Breast epithelium (tissue), 4 donors: ENCODE measurements at places on chromosomes 1 and 21. TPM values are rescaled to one million over a fixed set of nuclear protein-coding genes. Genes with fewer than 3 reads are reported as not detected.

The LRRC40 gene
- 22.1 TPM for total RNA-seq

The CFAP45 gene
- 2.6 TPM for total RNA-seq

- no peak overlapping the region for H3K27ac ChIP-seq
- no peaks in the 10 kb centered on the region for H3K36me3 ChIP-seq
- H3K4me3 ChIP-seq: no peak overlapping the region
- H3K4me1 ChIP-seq: no peaks in the 10 kb centered on the region
These were observed 427.7 kb upstream of the RUNX1 start for GRCh38 chr21:35476621-35477395.

DNA sequence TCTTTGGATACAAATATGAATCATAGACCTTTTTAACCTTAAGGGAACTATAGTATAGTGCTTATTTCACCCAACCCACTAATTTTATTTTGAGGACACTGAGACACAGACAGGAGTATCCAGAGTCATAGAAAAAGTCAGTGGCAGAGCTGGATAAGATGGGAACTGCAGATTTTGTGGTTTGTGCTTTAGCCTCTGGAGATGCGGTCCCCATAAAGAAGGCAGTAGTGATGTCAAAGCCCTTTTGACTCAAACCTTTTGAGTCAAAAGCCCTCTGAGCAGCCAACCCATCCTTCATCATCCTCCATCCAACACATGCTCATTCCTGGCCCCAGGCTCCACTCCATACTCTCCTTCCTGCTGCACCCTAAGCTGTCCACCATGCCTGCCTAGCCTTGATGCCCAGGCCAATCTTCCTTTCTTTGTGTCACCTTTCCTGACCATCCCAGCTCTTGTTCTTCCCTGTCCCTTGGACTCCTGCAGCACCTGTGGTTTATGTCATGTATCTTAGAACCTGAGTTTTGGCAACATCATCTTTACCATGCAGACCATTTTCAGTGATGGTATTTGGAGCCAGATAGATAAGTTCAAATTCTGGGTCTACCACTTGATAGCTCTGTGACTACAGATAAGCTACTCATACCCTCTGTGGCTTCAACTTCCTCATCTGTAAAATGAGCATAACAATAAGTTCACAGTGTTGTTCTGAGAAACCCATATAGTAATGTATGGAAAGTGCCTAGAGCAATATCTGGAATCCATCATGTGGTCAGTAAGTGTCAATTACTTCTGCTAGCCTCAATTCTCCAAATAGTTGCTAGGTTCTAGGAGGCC lies 20.1 kb downstream of the SLAMF1 start:
- no peaks in the 10 kb centered on the region for H3K4me1 ChIP-seq
- no peak overlapping the region for H3K4me3 ChIP-seq
- no peaks in the 10 kb centered on the region for H3K36me3 ChIP-seq
- H3K27me3 ChIP-seq: no peaks in the 10 kb centered on the region

- no peaks in the 10 kb centered on the region for H3K27me3 ChIP-seq
- DNase-seq: no peak
- no peaks in the 10 kb centered on the region for H3K36me3 ChIP-seq
- H3K4me3 ChIP-seq: no peak overlapping the region
- no peak overlapping the region for H3K27ac ChIP-seq
These were observed 28.5 kb upstream of the SPSB1 start for GRCh38 chr1:9263984-9264872.

DNA sequence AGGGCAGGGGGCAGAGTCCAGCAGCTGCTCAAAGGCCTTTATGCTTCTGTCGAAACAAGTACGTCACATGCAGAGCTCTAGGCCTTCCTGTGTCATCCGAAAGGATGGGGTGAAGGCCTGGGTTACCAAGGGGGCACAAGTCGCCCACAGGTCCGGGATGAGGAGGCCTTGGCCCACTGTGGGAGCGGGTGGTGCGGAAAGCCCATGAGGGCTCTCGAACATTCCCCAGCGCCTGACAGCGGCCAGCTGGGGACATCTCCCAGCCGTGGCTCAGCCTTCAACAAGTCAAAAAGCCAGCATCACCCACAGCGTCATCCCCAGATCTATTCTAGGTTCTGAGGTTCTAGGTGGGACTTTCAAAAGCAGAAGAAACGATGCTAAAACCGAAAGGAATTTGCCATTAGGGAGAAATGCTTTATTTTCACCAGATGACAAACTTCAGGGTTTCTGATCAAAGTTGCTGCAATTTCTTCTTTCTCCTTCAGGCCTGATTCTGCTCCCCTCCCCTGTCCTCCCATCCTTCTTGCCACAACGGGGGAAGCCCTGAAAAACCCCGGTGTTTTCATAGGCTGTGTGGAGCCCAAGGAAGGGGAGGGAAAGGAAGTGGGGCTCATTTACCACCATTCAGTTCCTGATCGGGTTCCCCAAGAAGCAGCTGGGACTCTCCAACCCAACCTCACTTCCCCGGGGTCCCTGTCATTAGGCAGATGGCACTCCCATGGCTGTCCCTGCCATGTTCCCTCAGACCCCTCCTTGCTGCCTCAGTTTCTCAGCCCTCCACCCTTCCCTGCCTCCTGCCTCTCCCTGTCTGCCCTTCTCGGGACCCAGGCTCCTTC lies 17.6 kb downstream of the GPR137B start:
- no peaks in the 10 kb centered on the region for H3K27me3 ChIP-seq
- H3K4me1 ChIP-seq: no peaks in the 10 kb centered on the region
- DNase-seq: no peak
- H3K4me3 ChIP-seq: no peak overlapping the region
- H3K36me3 ChIP-seq: no peaks in the 10 kb centered on the region
- H3K27ac ChIP-seq: no peak overlapping the region

DNA sequence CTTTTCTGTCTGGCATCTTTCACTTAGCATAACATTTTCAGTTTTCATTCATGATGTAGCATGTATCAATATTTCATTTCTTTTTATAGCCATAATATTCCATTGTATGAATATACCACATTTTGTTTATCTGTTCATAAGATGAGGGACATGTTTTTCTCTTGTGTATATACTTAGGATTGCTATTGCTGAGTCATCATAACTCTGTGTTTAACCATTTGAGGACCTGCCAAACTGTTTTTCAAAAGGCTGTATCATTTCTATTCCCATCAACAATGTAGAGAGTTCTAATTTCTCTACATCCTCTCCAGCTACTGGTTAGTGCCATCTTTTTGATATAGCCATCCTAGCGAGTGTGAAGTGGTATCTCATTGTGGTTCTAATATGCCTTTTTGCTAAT lies 26.2 kb downstream of the MPZL1 start:
- DNase-seq: no peak
- peaks cover 1% of the 10 kb centered on the region for H3K4me1 ChIP-seq
- no peak overlapping the region for H3K4me3 ChIP-seq
- no peaks in the 10 kb centered on the region for H3K27me3 ChIP-seq
- no peak overlapping the region for H3K27ac ChIP-seq
- H3K36me3 ChIP-seq: no peaks in the 10 kb centered on the region
